Stimulated activated CD8-positive, alpha-beta memory T cell treated with anti-CD3 and anti-CD28 coated beads, Interleukin-4, amount 100 ng/mL, for 1 hour (primary cell): ENCODE measurements at places on chromosomes 4 and X.

- no peak for DNase-seq
These were observed 173.8 kb downstream of the MSN start for GRCh38 chrX:65841263-65841662.

GRCh38 chr4:16205298-16206164, 20.7 kb downstream of the TAPT1 start:
- DNase-seq = no peak

- no peak for DNase-seq
These were observed 183.5 kb downstream of the MSL3 start for GRCh38 chrX:11941571-11941970.

DNA sequence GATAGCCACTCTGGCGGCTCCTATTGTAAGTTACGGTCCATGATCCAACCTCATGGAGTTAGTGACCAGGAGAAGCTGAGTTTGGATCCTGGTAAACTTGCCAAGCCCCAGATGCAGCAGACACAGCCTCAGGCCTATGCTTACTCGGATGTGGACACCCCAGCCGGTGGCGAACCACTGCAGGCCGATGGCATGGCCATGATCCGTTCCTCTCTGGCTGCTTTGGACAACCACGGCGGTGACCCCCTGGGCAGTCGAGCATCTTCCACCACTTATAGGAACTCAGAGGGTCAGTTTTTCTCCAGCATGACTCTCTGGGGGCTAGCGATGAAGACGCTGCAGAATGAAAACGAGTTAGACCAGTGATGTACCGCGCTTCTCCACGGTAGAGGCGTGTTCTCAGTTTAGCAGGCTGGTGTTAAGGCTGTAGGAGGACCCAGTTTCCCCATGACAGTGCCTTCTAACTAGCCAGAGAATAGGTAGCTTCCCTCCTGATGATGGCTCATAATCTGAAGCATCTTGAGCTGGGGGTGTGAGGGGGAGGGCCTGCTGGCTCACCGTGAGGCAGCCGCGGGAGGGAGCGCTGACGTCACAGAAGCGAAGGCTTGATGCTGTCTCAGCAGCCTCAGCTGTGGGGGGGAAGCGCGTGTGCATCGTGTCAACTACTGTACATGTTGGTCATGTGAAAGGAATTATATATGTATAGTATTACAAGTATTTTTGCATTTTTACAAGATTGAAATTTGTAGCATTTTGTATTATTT, 31.1 kb downstream of the ZBTB49 start:
- no peak for DNase-seq

DNA sequence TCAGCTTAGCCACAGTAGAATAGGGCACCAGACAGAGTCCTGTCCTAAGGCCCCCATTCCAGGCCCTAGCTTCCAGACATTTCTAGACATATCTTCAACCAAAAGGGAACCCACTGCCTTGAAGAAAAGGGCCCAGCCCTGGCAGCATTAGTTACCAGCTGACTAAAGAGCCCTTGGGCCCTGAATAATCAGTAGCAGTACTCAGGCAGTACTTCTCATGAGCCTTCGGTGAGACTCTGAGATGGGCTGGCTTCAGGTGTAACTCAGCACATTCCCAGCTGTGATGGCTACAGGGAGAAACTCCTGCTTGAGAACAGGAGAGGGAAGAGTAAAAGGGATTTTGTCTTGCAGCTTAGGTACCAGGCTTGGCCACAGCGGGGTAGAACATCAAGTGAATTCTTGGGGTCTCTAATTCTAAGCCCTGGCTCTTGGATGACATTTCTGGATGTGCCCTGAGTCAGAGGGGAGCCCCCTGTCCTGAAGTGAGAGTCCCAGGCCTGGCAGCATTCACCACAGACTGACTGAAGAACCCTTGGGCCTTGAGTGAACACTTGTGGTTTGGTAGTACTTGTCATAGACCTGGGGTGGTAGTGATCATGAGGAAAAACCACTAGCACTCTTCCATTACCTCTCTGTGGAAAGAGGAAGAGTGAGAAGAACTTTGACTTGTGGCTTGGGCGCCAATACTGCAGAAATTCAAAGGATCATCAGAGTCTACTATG, 170.1 kb downstream of the ATP10D start:
- no peak for DNase-seq
